Activated CD4-positive, CD25-positive, alpha-beta regulatory T cell (primary cell): ENCODE measurements at places on chromosomes 16 and 17.

- DNase-seq: no peak
These were observed 475.2 kb upstream of the WSB1 start for GRCh38 chr17:26818736-26819135.

DNA sequence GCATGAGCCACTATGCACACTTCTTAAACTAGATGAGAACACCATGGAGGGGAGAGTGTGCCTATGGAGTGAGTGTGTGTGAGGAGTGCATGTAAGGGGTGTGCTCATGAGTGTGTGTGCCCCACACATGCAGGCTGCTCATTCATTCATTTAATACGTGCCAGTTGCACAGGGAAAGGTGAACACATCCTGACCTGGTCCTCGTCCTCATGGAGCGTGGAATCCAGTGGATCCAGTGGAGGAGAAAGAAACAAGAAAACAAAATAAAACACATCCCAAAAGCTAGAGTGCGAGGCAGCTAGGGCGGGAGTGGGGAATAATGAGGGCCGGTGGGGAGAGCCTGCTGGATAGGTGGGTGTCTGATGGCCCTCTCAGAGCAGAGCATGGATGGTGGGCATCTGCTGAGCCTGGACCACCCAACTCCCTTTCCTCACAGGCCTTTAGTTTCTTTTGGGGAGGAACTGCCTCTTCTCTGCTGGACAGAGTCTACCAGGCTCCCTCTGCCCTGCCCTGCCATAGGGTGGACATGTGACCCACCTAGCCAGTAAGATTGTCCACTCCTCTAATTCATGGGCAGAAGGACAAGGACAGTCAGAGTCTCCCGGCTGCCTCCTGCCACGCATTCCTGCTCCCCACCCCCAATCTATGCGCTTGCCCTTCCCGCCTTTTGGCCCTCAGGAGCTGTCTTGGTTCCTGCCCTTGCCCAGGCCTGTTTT is 204.3 kb downstream of the RAB11FIP4 start:
- DNase-seq: no peak

GRCh38 chr16:57873218-57873617 is 70.9 kb upstream of the KIFC3 start:
- no peak for DNase-seq

DNA sequence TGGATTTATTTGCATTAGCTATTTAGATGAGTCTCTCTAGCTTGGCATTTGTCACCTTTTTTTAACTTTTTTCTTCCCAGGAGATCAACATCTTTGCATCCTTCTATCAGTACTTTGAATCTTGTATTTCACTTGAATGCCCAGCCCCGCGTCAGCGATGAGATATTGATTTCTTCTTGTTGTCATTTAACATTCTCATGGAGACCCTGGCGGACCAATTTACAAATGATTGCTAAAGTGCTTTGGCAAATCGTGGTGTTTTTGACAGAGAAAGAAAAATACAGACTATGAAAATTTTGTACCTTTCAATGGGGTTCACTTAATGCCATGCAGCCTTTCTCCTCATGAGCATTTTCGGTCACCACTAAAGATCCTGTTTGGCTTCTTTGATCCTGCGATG is 269.7 kb downstream of the ABCC12 start:
- DNase-seq: no peak

- DNase-seq: peak; percentile 86
These were observed 9.7 kb downstream of the KDM6B start for GRCh38 chr17:7843536-7844291.

GRCh38 chr17:15973834-15974233 is 25.7 kb downstream of the ZSWIM7 start:
- no peak for DNase-seq

DNA sequence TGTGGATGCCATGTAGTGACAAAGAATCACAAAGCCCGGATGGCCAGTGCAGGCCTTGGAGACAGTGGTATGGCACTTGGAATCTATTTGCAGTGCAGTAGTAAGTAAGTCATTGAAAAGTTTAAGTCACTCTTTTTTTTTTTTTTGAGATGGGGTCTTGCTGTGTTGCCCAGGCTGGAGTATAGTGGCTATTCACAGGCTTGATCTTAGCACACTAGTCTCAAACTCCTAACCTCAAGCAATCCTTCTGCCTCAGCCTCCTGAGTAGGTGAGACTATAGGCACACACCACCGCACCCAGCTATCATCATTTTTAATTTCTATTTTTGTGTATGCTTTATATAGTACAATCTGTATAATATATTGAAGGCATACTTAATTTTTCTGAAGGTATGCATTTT is 4.3 kb upstream of the PLSCR3 start:
- no peak for DNase-seq

- DNase-seq: no peak
These were observed 2.8 kb upstream of the MSI2 start for GRCh38 chr17:57253362-57254065.

DNA sequence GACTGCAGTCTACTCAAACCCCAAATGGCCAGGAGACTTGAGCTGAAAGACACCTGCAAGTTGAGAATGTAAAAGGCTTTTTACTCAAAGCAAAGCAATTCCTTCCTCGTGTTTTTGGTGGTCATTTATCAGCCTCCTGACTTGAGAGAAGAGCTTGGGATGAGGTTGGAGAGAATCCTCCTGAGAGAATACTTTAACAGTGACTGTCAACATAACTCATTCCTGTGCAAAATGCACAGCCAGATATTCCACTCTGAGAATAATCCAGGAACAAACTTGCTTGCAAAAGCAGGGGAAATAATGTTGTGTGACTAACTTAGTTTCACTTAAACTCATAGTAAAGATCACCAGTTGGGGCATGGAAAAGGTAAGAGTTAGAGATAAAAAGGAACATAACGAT is 53.4 kb downstream of the SNTB2 start:
- DNase-seq: no peak

DNA sequence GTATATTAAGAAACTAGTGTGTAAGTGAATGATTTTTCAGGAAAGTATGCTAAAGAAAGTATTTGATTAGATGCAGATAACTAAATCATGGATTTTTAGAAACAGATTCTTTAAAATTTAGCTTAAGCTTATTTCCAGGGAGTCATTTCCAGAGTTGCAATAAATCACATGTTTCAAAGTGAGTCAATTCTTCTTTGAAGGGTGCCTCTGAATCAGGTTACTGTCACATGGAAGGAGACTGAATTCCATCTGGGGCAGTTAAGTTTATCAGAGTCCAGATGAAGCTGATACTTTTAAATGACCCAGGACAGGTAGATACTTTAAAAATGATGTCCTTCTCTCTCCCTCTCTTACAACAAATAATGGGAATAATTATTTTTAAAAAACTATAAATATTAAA is 5.0 kb downstream of the MFSD11 start:
- no peak for DNase-seq

- DNase-seq: peak; percentile 14
These were observed 38.4 kb upstream of the ARL4D start for GRCh38 chr17:43360376-43360738.

GRCh38 chr17:73647772-73648542 is 3.7 kb upstream of the SDK2 start:
- DNase-seq: no peak

DNA sequence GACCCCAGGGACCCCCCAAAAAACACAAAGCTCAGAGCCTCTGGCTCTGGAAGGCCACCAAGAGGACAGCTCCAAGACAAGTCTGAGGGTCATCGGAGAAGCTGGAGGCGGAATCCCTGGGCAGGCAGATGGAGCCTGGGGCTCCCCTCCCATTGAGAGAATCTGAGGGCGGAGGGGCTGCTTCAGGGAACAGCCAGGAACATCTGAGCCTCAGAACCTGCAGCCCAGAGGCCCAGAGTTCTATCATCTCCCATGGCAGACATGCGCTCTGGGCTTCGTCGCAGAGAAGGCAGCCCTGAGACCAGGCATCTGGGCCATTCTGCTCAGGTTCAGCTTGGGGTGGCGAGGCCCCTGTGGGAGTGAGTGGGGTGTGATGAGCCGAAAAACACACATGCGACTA is 7.1 kb upstream of the SPPL2C start:
- no peak for DNase-seq

DNA sequence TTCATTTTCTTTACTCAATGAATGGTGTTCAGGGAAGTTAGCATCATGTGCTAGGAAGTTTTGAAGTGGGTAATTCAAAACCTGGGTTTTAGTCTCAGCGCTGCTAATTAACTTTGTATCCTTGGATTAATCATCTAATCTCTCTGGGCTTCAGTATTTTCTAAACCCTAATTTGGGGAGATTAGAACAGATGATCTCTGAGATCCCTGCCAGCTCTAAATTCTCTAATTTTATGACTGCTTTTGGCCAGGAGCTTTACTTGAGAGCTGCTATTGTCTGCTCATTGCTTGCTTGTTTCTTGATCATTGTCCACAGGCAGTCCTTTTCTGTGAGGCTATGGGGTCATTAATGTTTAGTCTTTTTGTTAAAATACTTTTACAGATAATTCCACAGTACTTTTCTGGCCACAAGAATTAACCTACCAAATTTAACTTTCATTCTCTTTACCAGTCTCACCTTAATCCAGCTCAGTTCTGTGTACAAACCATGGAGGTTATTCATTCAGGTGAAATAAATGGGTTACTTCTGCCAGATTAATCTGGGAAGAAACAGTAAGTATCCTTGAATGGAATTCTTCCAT is 28.4 kb upstream of the VWA3A start:
- no peak for DNase-seq

- no peak for DNase-seq
These were observed 15.5 kb downstream of the ASIC2 start for GRCh38 chr17:33277436-33278100.
